ENCODE measurements at places on chromosomes 1 and 21.

- DNase-seq: no peak
Measured at GRCh38 chr1:201887116-201887866, 1.4 kb upstream of the SHISA4 start.

GRCh38 chr1:2480986-2481364 is 4.9 kb downstream of the PLCH2 start:
- DNase-seq: no peak

DNA sequence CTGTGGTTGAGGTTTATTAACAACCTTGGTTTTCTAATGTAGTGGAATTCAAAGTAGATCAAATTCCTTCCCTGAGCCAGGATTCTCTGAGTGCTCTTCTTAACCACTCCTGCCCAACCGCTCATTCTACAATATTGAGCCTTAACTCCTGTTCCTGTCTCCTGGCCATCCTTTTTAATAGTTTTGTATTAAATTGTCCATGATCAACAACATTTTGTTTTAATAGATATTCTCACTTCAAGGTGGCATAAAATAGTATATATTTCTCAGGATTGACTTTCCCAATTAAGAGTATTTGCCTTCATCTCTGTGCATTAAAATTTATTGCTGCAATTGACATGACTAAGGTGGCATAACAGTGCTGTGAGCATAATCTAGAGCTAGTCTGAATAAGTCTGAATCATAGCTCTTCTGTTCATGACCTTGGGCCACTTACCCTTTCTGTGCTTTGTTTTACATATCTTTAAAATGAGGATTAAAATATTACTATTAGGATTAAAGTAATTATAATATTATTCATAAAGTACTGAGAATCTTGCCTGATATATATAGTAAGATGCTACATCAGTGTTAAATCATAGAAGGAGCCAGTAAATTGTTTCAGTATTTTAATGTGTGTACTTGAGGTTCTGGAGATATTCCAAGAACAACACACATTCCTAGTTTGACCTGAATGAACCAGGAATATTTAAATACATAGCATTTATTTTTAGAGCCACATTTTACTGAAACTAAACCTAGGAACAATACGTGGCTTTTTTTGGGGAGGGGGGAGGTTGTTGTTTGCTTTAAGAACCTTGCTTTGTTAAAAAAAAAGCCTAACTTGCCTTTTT is 76.4 kb downstream of the ADGRL2 start:
- no peak for DNase-seq

- DNase-seq: no peak
Measured at GRCh38 chr1:199302554-199302953, 663.7 kb downstream of the PTPRC start.

DNA sequence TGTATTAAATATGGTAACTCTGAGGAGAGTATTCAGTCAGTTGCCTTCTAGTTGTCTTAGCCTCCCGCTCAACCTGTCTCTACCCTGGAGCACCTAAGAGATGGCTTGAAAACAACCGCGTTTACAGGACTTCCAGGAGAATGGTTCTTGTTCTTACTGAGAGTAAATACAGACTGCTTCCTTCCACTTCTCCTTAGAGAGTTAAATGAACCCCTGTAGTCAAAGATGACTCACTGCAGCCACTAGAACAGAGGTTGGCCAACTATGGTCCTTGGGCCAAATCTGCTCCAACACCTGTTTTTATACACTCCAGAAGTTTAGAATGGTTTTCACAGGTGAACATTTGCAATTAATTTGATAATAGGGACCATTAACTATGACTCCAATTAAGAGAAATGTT is 60.1 kb upstream of the ASB17 start:
- no peak for DNase-seq

GRCh38 chr21:38205940-38206339 is 50.9 kb upstream of the KCNJ15 start:
- DNase-seq: no peak

GRCh38 chr1:39332291-39332690 is 127.8 kb downstream of the MACF1 start:
- no peak for DNase-seq

DNA sequence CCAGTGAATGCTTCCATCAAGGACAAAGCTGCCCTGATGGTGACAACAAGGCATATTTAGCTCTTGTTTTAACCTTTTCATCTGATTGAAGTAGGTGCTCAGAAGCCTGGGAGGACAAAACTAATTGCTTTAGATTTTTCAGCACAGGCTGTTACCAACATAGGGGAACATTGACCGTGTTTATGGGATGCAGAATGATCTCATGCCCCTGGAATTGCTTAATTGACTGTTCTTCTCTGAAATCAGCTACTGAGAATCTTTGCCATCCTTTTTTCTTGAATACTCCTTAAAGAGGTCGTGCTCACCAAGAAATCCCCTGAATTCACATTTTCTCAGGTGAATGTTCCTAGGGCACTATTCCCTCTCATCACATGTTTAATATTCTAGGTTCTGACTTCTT is 95.9 kb upstream of the CCDC190 start:
- DNase-seq: no peak

GRCh38 chr1:121418369-121419049 is 233.7 kb downstream of the SRGAP2C start:
- DNase-seq: no peak

DNA sequence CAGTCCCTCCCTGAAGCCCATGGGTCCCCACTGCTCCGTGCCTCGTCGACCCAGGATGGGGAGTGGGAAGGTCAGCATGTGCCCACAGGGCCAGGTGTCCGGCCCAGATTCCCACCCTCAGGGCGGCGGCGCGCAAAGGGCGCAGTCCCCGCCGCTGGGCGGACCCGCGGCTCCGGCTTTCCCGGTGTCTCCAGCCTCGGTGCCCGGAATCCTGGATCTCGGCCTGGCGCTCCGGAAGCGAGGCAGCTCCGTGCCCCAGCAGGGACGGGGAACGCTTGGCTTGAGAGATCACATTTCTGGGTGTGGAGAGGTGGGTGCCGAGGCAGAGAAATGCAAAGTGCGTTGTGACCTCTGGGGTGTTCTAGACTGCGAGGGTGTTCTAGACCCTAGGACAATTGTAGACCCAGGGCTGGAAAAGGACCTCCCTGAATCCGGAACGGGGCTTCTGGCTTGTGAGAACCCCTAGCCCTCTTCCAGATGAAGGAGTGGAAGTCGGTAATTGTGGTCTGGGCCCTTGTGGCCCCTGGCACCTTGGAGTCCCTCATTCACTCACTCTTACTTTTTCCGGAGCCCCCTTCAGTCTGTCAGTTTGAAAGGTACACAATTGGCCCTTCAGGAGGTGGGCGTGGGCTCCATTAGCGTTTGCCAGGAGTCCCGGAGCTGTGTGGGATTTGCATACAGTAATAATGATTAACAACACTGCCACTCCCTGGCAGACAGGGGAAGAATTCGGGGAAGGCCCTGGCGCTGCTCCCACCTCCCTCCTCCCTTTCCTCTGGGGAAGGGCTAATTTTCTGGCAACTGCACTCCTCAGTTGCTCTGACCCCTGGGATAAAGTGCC is 1.6 kb upstream of the KCND3 start:
- peak; percentile 41 for DNase-seq

GRCh38 chr1:36994868-36995267 is 39.4 kb downstream of the GRIK3 start:
- no peak for DNase-seq

- DNase-seq: no peak
Measured at GRCh38 chr1:99557546-99558202, 88.2 kb upstream of the PALMD start.

GRCh38 chr1:56780826-56781225 is 38.4 kb downstream of the FYB2 start:
- DNase-seq: no peak

GRCh38 chr1:98702976-98703375 is 41.5 kb downstream of the SNX7 start:
- no peak for DNase-seq

Data from hypothalamus (tissue), 51 donors.